Large intestine (tissue), 12 donors: ENCODE measurements at places on chromosomes 5 and 9. TPM values are rescaled to one million over a fixed set of nuclear protein-coding genes. Genes with fewer than 3 reads are reported as not detected.

DNA sequence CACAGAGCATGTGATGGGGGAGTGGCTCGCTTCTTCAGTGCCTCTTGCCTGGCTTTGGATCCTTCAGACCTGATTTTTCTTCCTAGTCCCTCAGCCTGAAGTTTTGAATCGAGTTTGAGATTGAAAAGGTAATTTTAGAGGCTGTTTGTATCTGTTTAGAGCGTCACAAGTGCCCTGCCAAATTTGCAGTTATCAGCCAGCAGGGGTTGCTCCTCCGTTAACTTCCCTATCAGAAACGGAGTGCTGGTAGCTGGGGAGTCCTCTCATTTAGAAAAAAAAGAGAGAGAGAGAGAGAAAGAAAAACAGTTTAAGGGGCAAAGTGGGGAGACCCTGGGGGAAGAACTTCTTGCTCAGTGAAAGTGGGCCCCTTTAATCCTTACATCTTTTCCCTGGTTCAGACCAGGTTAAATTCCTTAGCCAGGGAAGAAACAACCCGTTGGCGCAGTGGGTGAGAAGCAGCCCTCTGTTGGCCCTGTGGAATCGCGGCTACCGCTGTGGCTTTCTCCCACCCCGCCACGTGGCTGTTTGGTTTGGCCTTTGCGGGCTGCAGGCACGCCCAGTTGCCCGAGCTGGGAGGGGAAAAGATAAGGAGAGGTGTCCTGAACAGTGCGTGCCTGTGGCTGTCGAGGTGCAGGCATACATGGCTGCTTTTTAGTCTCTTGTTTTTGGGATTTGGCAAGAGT is 576.7 kb upstream of the ACO1 start:
- no peak for DNase-seq

DNA sequence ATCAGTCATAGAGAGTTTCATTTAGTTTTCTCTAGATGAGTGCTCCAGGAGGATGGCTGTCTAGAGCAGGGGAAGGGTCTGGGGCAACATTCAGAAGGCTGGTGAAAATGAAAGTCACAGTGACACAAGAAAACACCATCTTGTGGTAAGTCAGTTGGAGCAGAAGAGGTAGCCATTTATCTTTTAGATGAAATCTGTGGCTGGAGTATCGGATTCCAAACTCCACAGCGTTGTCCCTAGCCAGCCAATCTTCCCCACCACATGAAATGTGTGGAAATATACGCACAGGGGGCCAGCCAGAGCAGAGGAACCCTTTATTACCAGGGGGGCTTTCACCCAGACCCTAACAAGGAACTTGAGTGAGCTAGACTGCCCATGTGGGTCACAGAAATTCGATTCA is 15.9 kb upstream of the TNFAIP8 start:
- no peak for DNase-seq

GRCh38 chr9:137396634-137397367 is 26.2 kb downstream of the EXD3 start:
- DNase-seq: no peak

- DNase-seq: no peak
These were observed 162.7 kb downstream of the PAPPA start for GRCh38 chr9:116316246-116316645.

DNA sequence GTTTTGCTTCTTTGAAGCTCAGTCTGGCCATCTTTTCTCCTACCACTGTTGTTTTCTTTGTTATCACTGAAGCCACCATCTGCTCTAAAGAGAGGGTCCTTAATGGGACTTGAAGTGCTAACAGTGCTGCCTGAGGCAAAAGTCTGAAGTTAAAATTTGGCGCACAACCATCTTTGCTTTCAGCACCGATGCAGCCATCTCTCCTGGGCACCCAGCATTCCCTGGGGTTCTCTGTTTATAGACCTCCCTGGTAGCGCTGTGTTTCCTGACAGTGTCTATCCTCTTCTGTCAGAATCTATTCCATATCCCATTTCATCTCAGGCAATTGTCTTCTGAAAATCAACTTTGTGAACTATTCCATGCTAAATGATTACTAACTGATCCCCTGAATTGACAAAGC is 491.5 kb upstream of the MPDZ start:
- DNase-seq: no peak

DNA sequence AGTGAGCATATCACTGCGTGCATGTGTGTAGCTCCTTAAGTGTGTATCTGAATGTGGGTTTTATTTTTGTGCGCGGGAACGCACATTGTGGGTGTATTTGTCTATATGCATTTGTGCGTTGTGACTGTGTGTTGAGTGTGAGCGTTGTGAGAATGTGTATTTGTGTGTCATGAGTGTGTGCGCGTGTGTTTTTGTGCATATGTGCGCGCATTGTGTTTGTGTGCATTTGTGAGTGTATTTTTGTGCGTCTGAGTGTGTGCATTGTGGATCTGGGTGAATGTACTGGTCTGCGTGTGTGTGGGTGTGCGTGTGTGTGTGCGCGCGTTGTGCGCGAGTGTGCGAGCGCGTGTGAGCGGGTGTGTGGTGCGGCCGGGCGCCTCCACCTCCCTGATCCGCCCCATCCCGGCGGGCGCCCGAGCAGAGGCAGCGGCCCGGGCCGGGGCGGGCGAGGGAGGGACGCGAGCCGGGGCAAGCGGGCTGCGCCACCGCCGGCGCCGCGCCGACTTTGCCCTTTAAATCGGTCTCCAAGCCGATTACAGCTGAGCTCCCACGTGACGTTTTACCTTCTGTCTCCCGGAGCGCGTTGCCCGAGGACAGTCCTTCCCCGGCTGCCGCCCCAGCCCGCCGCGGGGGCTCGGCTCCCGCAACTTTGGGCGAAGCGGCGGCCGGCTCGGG is at the start of gene RASGRF2:
TSS of gene RASGRF2 (plus strand) at position 596 of the 675 bp plus-strand sequence. CDS start 376 bp downstream, outside the sequence.
- peak; percentile 80 for DNase-seq

ZBTB26 gene
- polyA plus RNA-seq: 11.4 TPM

- DNase-seq: no peak
These were observed 518.3 kb downstream of the PRR16 start for GRCh38 chr5:120982351-120982750.

DNA sequence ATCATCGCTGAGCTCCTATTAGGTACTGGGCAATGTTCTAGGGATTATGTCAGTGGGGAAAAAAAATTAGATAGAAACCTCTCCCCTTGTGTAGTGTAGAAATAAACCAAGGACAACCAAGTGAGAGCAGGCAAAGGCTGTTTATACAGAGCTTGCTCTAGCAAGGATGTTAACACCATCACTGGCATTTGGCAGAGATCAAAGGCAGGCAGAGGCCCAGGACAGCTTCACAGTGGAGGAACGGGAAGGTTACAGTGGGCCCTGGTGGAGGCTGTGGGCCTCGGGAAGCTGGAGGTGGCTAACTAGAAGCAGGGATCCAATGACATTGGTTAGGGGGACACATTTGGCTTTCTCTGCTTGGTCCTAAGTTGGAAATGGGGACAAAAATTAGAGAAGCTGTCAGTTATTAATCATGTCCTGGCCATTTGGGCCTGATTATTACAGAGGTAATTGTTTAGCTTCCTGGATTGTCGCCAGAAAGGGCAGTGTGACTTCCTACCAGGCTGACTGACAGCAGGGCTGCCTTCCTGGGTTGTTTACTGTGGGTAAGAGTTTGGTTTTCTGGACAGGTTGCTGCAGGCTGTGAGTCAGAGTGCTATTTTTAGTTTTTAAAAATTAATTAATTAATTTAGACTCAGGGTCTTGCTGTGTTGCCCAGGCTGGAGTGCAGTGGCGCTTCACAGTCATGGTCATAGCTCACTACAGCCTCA is 259.3 kb downstream of the ROR2 start:
- no peak for DNase-seq
